K562 (cell line): ENCODE measurements at places on chromosomes 12 and 14. TPM values are rescaled to one million over a fixed set of nuclear protein-coding genes. Genes with fewer than 3 reads are reported as not detected.

NINJ2 gene
- total RNA-seq = 2.3 and 2.6 TPM in 2 replicates

DNA sequence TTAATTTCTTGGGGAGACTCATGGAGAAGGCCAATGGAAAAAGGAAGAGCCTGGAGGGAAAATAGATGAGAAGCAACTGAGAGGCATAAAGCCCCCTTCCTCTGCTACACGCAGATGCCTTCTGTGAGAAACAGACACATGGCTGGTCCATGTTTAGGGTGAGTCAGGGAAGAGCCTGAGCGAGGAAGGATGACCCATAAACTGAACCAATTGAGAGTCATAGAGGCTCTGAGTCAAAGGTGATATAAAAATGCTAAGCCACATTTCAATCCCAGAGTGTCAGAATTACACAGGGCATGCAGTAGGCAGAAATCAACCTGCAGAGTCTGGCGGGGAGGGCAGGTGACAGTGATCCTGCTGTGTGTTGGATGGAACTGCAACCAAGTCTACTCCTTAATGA is 30.1 kb upstream of the NEDD1 start:
- DNase-seq = no peak
- peaks cover 3% of the 10 kb centered on the region; the same call in 1 of the 3 replicates for H3K27me3 ChIP-seq

GRCh38 chr14:71563492-71564153 is 368.6 kb upstream of the RGS6 start:
- H3K27me3 ChIP-seq = no peaks in the 10 kb centered on the region
- no peak overlapping the region for H3K4me3 ChIP-seq
- DNase-seq = no peak

SIX1 gene
- 0.49 and 0.76 TPM in 2 replicates for total RNA-seq

DNA sequence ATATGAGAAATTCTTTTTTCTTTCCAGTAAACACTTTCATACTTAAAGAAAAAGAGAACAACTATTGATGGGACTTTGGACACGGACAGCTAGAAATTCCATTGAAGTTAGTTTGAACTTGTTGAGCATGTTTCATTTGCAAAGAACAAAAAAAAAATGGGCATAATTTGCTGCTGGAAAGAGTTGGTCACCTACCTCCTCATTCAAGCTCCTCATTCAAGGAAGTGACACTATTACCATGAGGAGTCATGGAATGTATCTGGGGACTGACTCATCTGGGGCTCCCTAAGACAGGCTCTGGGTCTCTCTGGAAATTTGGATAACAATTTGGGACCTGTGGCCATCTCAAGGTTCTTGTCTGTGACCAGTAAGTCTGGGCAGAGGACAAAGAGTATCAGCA is 50.4 kb downstream of the KICS2 start:
- no peak overlapping the region for H3K27ac ChIP-seq
- H3K36me3 ChIP-seq = no peaks in the 10 kb centered on the region
- no peak overlapping the region for H3K4me3 ChIP-seq
- no peaks in the 10 kb centered on the region for H3K4me1 ChIP-seq
- H3K27me3 ChIP-seq = peaks cover 2% of the 10 kb centered on the region; the same call in 2 of the 3 replicates

GRCh38 chr14:75979648-75980565 is 1.9 kb downstream of the TGFB3 start:
- H3K27ac ChIP-seq = no peak overlapping the region
- H3K4me3 ChIP-seq = no peak overlapping the region
- H3K36me3 ChIP-seq = no peaks in the 10 kb centered on the region

SRRM4 gene
- total RNA-seq = not detected in 2 replicates

PRR13 gene
- total RNA-seq = 329 and 341 TPM in 2 replicates

- H3K27ac ChIP-seq = no peak overlapping the region
- DNase-seq = peak; percentile 39
- H3K4me3 ChIP-seq = no peak overlapping the region
- no peaks in the 10 kb centered on the region for H3K4me1 ChIP-seq
- no peaks in the 10 kb centered on the region for H3K36me3 ChIP-seq
Measured at GRCh38 chr14:61296719-61297502, 15.8 kb upstream of the TMEM30B start.

GRCh38 chr14:76927971-76928700 is 100.4 kb downstream of the IRF2BPL start:
- H3K4me3 ChIP-seq = no peak overlapping the region
- H3K27ac ChIP-seq = no peak overlapping the region
- no peaks in the 10 kb centered on the region for H3K27me3 ChIP-seq
- H3K36me3 ChIP-seq = no peaks in the 10 kb centered on the region

ADAM20 gene
- not detected in 2 replicates for total RNA-seq

DNA sequence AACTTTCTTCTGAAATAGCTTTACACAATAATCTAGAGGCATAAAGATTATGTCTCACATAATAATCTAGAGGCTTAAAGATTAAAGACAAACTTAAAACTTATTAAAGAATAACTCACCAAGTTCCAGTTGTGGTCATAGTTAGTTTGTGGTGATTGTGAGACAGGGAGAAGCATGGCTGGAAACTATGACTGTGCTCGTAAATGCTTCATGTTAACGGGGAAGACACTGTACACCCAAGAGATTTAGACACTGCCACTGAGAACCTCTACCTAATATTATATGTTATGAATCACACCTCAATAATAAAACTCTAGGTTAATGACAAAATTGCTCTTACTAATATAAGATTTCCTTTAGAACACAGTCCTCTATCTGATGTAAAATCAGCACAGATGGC is 541.6 kb downstream of the TMEM121 start:
- no peaks in the 10 kb centered on the region for H3K36me3 ChIP-seq
- H3K27ac ChIP-seq = no peak overlapping the region
- DNase-seq = no peak
- no peak overlapping the region for H3K4me3 ChIP-seq
- no peaks in the 10 kb centered on the region for H3K4me1 ChIP-seq
- H3K27me3 ChIP-seq = no peaks in the 10 kb centered on the region

DNA sequence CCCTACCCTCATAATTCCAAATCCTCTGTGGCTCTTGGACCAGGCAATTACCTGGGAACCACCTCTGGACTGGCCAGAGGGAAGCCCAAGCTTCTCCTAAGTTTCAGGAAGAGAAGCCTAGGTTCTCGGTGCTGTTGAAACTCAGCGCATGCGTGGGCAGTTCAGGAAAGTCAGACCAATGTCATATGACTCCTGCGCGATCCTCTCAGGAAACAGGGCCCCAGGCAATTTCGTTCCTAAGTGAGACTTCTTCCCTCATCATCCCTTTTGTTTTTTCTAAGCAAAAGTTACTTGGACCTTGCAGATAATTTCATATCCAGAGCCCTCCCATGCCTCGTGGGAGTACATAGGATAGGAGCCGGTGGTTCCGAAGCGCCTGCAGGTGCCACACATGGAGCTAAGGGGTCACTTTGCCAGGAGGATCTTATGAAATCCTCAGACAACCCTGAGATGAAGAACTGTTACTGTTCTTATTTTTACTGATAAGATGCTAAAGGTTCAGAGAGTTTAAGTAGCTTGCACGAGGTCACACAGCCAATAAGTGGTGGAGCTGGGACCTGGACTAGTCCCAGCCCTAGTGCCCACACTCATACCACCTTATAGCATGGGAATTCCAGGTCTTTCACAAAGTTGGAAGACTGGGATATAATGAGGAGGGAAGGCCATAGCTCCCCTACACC is 168.2 kb downstream of the ZFP36L1 start:
- H3K36me3 ChIP-seq = no peaks in the 10 kb centered on the region
- H3K27ac ChIP-seq = no peak overlapping the region
- H3K27me3 ChIP-seq = no peaks in the 10 kb centered on the region
- DNase-seq = no peak
- H3K4me3 ChIP-seq = no peak overlapping the region

GRCh38 chr14:104363891-104364760 is 215.4 kb upstream of the C14orf180 start:
- H3K36me3 ChIP-seq = no peaks in the 10 kb centered on the region
- H3K27me3 ChIP-seq = no peaks in the 10 kb centered on the region
- H3K27ac ChIP-seq = no peak overlapping the region
- DNase-seq = no peak
- H3K4me3 ChIP-seq = no peak overlapping the region

GRCh38 chr12:103632554-103633216 is 45.6 kb downstream of the STAB2 start:
- H3K4me1 ChIP-seq = no peaks in the 10 kb centered on the region
- H3K36me3 ChIP-seq = no peaks in the 10 kb centered on the region
- H3K27ac ChIP-seq = no peak overlapping the region

- H3K27ac ChIP-seq = no peak overlapping the region
- no peaks in the 10 kb centered on the region for H3K36me3 ChIP-seq
- no peak for DNase-seq
Measured at GRCh38 chr12:53223389-53224060, 8.5 kb downstream of the RARG start.

LMNTD1 gene
- total RNA-seq = not detected in 2 replicates

DNA sequence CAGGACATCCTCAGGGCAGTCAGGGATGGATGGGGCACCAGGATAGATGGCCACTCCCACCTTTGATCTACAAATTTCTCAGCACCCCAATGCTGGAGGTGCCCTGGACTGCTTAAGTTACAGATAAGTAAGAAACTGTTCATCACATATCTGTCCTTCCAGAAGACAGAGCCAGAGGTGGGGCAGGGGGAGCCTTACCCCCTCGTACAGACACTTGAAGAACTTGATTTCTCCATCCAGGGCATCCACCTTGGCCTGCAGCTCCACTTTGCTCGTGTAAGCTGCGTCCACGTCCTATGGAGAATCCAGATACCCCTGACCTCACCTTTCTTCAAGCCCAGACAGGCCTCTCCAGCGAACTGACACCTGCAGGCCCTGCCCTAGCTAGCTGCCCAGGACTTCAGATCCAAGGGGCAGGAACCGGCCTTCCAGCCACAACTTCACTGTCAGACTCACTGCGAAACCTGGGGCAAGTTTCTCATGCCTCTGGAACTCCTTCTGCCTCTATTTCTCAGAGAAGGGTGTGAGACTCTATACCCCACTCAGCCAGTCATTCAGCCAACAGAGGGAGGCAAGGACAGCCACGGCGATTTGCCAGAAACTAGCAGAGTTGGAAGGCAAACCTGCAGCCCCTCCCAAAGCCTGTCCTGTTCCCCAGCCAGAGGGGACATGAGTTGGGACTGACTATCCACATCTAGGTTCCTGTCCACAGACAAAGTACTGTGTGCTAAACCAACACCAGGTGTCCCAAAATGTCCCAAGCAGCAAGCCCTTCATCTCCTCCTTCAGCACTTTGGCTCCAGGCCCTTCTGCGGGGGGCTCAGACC is 3.8 kb downstream of the KRT73 start:
- H3K36me3 ChIP-seq = no peaks in the 10 kb centered on the region
- no peak for DNase-seq
- peaks cover 7% of the 10 kb centered on the region; the same call in 2 of the 3 replicates for H3K27me3 ChIP-seq
- no peak overlapping the region for H3K27ac ChIP-seq
- H3K4me3 ChIP-seq = no peak overlapping the region
- H3K4me1 ChIP-seq = peaks cover 4% of the 10 kb centered on the region

CD163 gene
- 0.51 and 0.62 TPM in 2 replicates for total RNA-seq

GRCh38 chr14:23372509-23372908 is at the start of gene IL25:
Gene IL25, plus strand, starts transcription at chr14:23372809.
- H3K4me3 ChIP-seq = no peak within 1 kb of the TSS
- DNase-seq = no peak

GRCh38 chr12:112125250-112125999 is at the start of gene TRAFD1:
Gene TRAFD1, plus strand, starts transcription at chr12:112125560. Its CDS starts 4,963 bp downstream, at chr12:112130523.
- H3K4me3 ChIP-seq = peak within 1 kb of the TSS; percentile 88
- no peaks in the 10 kb centered on the region for H3K36me3 ChIP-seq
- no peaks in the 10 kb centered on the region for H3K27me3 ChIP-seq
- H3K4me1 ChIP-seq = peaks cover 38% of the 10 kb centered on the region
- peak within 1 kb of the TSS; percentile 88 for H3K27ac ChIP-seq
- peak; percentile 100 for DNase-seq

OR6C65 gene
- not detected in 2 replicates for total RNA-seq

PRPH gene
- total RNA-seq = 0.81 and 1.6 TPM in 2 replicates

DNA sequence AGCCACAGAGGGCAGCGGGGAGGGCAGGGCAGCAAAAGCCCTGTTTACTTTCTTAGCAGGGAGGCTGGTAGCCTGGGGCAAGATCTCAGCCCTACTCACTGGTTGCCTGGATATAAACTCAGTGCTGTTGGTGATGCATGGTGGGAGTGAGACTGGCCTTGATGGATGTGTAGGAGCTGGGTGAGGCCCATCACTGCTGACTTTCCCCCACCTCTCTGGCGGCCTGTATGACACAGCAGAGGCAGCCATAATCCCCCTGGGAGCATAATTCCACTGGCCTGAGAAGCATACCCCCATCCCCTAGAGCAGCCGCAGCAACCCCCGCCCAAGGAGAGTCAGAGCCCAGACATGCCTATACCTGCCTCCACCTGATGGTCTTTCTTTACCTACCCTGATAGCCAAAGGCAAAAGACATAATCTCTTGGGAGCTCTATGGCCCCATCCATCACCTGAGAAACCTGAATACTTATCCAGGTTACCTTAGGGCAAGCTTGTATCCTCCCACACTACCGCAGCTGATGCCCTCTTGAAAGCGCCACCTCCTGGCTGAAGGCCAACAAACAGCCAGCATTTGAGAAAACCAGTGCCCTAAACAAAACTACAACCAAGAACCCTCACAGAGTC is 59.3 kb downstream of the DNAI7 start:
- no peaks in the 10 kb centered on the region for H3K4me1 ChIP-seq
- DNase-seq = no peak
- no peak overlapping the region for H3K27ac ChIP-seq
- H3K4me3 ChIP-seq = no peak overlapping the region

DNA sequence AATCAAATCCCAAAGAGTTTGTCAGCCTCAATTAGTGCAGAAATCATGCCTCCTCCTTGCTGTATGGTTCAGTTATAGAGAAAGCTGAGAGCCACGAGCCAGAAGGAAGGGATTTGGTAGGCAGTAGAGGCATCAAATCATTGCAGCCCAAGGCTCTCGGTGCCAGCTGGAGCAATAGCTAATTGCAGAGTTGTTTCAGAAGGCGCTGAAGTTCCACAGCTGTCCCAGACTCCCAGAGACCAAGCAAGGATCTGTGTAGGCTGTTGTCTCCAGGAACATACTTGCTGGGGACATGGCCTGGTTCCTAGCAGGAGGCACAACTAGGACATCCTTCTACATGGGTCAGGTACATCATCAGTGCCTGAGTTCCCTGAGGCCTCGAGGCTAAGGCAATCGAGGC is 80.4 kb upstream of the WSCD2 start:
- peaks cover 22% of the 10 kb centered on the region for H3K27me3 ChIP-seq
- H3K4me3 ChIP-seq = no peak overlapping the region

SMIM41 gene
- not detected in 2 replicates for total RNA-seq

MLXIP gene
- 65.8 and 66.3 TPM in 2 replicates for total RNA-seq

GRCh38 chr12:58765076-58765475 is 155.2 kb downstream of the LRIG3 start:
- H3K4me3 ChIP-seq = no peak overlapping the region
- H3K36me3 ChIP-seq = no peaks in the 10 kb centered on the region
- DNase-seq = no peak
- H3K27me3 ChIP-seq = no peaks in the 10 kb centered on the region
- H3K27ac ChIP-seq = no peak overlapping the region

CACNA2D4 gene
- total RNA-seq = 0.27 and 0.69 TPM in 2 replicates

DNA sequence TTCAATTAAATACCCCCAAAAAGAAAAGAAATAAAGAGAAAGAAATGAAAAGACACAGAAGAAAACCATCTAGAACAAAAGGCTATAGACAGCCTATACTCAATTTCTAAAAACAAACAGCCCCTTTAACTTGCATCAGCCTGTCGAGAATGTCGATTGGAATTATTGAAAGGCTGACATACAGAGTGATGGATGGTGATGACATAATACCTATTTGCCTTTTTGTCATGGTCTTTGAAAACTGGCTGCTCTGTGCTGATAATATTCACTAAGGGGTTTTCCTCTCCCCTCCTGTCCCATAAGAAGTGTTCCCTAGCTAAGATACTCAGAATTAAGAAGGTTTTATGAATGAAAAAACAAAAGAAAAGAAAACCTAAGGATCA is 393.7 kb downstream of the SOX5 start:
- peak; percentile 80 for DNase-seq
- peaks cover 9% of the 10 kb centered on the region for H3K36me3 ChIP-seq
- peak overlapping the region; percentile 85 for H3K27ac ChIP-seq
- H3K27me3 ChIP-seq = no peaks in the 10 kb centered on the region

TAS2R9 gene
- total RNA-seq = not detected in 2 replicates

GRCh38 chr12:14621826-14622225 is 54.1 kb upstream of the PLBD1 start:
- no peaks in the 10 kb centered on the region for H3K4me1 ChIP-seq
- H3K36me3 ChIP-seq = no peaks in the 10 kb centered on the region
- H3K27ac ChIP-seq = no peak overlapping the region
- DNase-seq = no peak
